Bronchial epithelial cell (primary cell): ENCODE measurements at places on chromosomes 5 and 9.
A peak's percentile ranks its signal among the peaks of the same experiment; 100 is the strongest.

- DNase-seq = peak; percentile 25
These were observed 33.4 kb downstream of the TMEM252 start for GRCh38 chr9:68507130-68507805.

GRCh38 chr5:1709171-1709803 is 90.3 kb downstream of the MRPL36 start:
- no peak for DNase-seq

DNA sequence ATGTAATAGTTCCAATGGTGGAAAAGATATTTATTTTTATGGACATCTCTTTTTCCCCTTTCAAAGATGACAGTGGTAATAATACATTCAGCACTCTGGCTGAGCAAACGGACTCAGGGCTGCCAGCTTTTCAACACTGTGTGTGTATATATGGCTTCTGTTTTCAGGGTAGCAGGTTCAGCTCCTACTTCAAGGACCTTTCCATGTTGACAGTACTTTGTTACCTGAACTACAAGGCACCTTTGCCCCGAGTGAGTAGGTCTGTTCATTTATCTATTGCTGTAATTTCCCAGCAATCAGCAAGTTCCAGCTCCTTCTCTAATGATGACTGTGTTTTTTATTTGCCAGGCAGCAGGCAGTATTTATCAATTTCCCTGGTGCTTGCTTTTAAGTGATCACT is 387.4 kb upstream of the KIF2A start:
- peak; percentile 41 for DNase-seq

DNA sequence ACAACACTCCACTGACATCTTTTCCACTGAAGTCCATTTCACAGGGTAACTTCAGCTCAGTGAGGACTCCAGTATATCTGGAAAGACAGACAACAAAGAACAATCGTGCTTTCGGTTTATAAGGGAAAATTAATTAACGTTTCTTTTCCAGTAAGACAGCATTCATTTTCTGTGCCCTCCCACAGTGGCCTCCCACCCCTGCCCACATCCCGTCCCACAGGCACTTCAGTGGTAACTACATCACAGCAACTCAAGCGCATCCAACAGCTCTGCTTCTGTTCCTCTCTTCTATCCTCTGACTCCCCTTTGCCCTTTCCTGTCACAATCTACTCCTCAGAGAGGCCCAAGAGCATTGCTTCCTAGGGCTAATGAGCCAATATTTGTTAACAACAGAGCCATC is 40.3 kb downstream of the GLDC start:
- no peak for DNase-seq

- no peak for DNase-seq
These were observed 1052.7 kb upstream of the ARRDC3 start for GRCh38 chr5:92435781-92436180.

DNA sequence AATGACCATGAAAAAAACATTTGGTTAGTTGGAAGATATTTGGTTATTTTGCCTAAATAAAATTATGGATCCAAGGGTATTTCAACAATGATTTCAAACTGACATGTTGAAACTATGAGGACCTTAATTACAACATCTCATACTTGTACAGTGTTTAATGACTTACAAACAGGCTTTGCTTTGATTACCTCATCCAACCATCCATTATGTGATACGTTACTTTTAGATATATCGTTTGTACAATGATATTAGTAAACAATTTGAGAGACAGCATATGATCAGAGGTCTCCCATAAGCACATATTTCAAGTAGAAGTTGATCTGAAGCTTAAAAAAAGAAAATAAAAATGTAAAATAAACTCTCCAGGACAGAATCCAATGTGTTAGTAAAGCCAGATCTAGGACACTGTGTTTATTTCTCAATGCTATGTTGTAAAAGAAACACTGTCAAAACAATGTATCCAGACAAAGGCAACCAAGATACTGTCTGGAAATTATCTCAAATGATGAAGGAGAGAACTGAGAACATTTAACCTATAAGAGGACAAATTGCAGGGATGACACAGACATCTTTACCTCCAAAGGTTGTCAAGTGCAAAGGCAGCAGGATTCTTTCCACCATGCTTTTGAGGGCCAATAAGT is 116.0 kb upstream of the TARS1 start:
- DNase-seq = no peak

- no peak for DNase-seq
These were observed 88.9 kb upstream of the CACNA1B start for GRCh38 chr9:137788561-137789294.
